Globus pallidus (tissue), 1 donor: ENCODE measurements at places on chromosomes 12 and 14.

- peak; percentile 80 for DNase-seq
Measured at GRCh38 chr14:77141214-77142004, at the start of gene ZDHHC22. Gene ZDHHC22 (minus strand): TSS chr14:77141791. CDS start chr14:77139738, 2,053 bp downstream.

GRCh38 chr14:80390906-80391305 lies 179.6 kb upstream of the DIO2 start:
- no peak for DNase-seq

DNA sequence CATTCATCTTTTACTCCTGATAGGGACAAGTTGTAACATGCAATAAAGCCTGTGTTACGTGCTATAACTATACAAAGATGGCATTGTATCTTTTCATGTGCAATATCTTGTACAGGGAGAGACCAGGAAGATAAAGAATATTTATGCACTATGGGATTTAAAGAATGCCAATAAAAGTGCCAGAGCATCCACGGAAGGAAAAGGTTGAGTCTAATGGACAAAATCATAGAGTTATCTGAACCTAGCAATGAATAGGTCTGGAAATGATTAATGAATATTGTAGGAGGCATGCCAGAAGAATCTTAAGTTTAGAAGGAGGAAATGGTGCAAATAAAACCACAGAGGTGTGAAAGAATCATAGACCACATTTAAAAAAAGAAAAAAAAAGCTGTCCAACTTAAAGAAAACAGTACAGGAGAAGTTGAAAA lies 263.9 kb downstream of the KCNC2 start:
- DNase-seq: no peak

- DNase-seq: no peak
Measured at GRCh38 chr12:124520265-124520701, 47.1 kb downstream of the NCOR2 start.

- DNase-seq: no peak
Measured at GRCh38 chr14:98374136-98374535, 897.9 kb downstream of the BCL11B start.

DNA sequence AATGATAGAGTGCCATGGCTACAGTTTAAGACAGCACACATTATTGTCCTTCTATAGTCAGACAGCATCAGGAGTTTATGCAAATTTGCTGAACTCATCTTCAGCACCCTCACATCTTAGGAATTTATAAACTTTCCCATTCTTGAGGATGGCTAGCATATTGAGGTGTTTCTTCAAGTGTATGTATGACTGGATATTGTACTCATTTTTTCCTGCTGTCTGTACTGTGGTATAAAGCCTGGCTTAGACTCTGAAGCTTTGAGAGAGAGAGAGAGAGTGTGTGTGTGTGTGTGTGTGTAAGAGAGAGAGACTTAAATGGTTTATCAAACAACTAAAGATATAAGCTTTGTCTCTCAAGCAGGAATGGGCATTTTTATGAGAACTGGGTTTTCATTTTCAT lies 161.6 kb downstream of the PIK3C2G start:
- no peak for DNase-seq
